Eye (tissue), 1 donor: ENCODE measurements at places on chromosomes 2 and 18.

DNA sequence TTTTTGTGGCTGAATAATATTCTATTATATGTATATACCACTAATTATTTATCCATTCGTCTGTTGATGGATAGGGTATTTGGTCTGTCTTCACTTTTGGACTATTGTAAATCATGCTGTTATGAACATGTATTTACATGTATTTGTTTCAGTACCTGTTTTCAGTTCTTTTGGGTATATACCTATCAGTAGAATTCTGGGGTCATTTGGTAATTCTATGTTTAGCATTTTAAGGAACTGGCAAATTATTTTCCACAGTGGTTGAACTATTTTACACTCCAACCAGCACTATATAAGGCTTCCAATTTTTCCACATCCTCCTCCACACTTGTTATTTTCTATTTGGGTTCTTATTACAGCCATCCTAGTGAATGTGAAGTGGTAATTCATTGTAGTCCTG is 12.4 kb upstream of the TANK start:
- no peak for DNase-seq

- no peak for DNase-seq
Observed at GRCh38 chr2:85666435-85667316, 1.3 kb downstream of the SFTPB start.

DNA sequence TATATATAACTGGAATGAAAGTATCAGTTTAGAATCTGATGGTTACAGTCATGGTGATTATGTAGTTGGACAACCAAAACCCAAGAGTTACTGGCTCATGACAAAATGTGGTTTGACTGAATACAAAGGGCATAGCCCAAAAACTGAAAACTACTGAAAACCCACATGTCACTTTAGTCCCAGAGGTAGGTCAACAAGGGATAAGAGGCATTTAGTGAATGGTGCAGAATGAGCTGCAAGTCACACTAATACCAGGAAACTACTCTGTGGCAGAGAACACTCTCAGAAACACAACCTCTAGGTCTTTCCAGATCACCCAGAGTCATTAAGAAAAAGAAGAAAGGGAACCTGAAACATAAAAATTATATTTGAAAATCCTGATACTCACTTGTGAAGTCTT is 154.5 kb downstream of the AGPS start:
- DNase-seq: no peak

GRCh38 chr18:57210107-57210715 is 63.3 kb downstream of the BOD1L2 start:
- DNase-seq: peak; percentile 58

GRCh38 chr2:213101692-213102460 is 49.5 kb downstream of the IKZF2 start:
- DNase-seq: no peak

DNA sequence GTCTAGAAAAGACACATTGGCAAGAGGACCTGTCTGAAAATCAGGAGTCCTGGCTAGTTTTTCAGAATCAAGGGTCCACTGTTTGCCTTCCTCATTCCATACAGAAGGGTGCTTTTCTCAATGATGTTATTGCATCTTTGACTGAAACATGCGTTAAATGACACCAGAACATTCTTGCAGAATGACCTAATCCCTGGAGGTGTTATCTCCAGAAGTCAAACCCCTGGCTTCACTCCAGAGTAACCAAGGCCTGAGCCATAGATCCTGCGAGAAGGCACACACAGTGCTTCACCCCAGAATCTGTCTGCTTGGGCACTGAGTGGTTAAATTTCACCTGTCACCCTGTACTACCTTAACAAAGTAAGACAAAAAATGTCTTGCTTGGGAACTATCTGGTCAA is 1055.2 kb upstream of the FANCL start:
- no peak for DNase-seq
